Activated CD8-positive, alpha-beta memory T cell treated with anti-CD3 and anti-CD28 coated beads for 24 hours (primary cell): ENCODE measurements at places on chromosomes 1 and 21.

DNA sequence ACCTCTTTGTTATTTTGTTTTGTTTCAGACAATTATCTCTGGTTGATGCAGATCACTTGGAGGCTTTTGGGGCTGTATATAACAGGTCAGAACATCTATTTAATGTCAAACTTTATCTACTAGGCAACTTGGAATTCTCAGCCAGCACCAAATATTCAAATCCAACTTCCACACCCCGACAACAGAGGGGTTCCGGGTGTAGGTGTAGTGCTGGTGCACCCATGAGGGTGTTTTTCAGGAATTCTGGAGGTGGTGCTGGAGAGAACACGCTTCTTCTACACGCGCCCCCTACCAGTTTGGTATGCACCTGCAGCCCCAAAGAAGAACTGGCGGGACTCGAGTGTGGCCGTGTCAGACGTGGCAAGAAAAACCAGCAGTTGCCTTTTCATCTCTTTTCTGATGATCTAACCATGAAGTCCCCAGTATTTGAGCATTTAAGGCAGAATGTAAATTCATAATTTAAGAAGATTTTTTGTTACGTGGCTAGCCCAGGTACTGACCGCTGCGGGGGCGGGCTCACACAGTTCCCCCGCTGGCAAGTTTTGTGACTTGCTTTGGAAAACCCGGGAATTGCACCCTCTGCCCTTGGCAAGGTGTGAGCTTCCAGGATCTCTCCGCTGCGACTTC is 462 bp upstream of the TLCD4 start:
- peak; percentile 67 for DNase-seq

GRCh38 chr1:161510477-161510876 is 5.2 kb downstream of the FCGR2A start:
- DNase-seq: no peak

GRCh38 chr1:244436336-244437085 is 15.2 kb downstream of the ADSS2 start:
- no peak for DNase-seq

DNA sequence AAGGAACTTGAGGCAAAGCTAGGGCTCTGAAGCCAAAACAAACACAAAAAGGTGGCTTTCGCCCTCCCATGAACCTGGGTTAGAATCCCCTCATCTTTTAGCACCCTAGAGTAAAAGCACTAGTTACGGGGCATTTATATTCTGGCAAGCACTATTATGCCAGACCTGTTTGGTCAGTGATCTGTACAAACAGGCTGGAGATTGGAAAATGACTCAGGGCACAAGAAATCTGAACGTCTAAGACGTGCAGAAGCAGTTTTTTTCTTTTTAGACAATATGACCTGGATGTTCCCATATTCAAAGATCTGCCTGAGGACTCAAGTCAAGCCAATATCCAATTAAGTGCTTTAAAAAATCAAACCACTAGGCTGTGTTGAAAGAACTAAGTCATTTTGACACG is 3.0 kb downstream of the ZNF436 start:
- DNase-seq: no peak

- DNase-seq: no peak
Measured at GRCh38 chr1:246005067-246005466, 502.0 kb downstream of the SMYD3 start.

DNA sequence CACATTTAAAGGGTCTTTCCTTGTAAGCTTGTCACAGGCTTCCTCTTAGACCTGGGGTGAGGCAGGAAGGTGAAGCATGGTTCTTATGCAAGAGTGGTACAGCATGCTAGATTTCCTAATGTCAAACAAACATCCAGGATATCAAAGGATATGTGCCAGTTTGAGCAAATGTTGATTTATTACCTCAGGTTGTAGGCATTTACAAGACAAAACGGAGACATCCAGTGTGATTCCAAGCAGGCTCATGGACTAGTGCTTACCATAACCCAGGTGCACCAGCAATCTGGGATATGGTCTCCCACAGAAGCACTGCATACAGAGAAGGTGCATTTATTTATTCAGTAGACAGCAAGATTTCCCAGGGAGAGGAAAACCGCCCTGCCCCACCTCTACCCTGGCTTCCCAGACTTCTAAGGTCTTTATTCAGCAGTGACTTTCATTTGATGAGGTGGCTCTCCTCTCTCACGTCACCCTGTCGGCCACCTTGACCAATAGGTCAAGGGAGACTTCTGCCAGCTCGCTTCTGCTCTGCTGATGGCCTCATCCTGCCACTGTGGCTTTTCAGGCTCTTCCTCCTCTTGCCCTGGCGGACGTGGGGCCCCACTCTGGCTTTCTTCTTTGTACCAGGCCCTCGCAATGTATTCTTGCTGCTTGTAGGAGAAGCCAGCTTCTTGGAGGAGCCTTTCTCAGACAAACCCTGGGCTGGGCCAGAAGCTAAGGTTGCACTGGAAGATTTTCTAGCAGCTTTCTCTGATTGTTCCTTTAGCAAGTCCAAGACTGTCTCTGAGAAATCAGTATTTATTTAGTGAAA is 25.6 kb downstream of the HHIPL2 start:
- no peak for DNase-seq

DNA sequence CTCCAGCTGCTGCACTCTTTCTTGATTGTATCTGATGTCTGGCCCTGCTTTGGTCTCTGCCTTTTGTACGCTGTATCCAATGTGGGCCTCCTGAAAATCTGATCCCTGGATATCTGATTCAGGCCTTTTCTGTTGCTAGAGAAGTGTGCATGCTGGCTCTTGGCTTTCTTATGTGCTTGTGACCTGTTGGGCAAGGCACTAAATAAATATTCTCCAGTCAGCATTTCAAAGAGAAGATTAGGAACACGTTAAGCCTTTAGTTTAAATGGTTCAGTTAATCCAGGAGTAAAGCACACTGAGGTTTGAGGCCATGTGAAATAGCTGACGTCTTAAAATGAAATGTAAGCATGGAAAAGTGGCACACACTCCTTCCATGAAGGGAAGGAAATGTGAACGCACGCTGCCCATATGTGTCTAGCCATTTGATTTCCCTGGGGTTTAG is 9.3 kb upstream of the F3 start:
- DNase-seq: no peak

DNA sequence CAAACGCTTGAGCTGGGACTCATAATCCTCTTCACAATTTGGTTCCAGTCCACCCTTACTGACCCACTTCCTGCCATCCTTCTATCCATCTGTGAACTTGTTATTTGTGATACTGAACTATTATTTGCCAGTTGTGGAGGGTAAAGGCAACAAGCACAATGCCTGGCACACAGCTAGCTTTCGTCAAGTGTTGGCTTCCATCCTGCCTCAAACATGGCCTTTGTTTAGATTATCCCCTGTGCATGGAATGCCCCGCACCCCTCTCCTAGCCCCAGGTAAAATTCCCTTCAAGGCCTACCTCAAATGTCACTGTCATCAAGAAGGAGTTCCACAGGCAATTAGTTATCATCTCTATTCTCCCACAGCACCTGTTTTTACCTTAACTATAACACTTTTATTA is 11.4 kb upstream of the CDCA8 start:
- DNase-seq: no peak

DNA sequence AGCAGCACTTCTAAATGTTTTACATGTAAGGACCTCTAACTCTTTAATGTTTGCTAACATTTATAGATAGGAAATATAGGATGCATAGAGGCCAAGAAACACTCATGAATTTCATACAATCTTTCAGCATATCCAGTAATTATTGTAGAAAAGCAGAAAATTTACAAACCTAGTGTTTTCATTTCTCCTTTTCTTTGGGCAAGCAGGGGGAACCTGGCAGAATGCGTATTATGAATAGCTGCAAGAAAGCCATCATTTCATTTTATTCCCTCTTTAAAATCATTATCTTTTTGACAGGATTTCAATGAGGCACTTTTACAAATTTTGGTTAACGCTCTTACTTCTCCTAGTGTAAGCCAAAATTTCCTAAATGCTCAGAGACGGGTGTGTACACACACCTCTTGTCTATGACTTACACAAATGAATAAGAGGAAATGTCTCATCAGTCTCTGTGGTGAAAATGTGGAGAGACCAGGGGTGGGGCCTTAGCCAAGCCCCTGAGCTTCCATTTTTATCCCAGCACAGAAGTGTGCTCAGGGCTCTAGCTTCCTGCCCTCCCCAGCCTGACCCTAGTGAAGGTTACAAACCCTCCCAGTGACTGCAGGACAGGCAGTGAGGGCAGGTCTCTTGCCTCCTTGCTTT is 91.6 kb downstream of the LRRC8C start:
- DNase-seq: peak; percentile 86

- DNase-seq: no peak
Measured at GRCh38 chr1:158016651-158017335, 23.3 kb downstream of the KIRREL1 start.

- DNase-seq: no peak
Measured at GRCh38 chr1:156669794-156670193, 7.4 kb downstream of the NES start.

GRCh38 chr1:160224606-160225005 is 19.4 kb downstream of the PEA15 start:
- no peak for DNase-seq

DNA sequence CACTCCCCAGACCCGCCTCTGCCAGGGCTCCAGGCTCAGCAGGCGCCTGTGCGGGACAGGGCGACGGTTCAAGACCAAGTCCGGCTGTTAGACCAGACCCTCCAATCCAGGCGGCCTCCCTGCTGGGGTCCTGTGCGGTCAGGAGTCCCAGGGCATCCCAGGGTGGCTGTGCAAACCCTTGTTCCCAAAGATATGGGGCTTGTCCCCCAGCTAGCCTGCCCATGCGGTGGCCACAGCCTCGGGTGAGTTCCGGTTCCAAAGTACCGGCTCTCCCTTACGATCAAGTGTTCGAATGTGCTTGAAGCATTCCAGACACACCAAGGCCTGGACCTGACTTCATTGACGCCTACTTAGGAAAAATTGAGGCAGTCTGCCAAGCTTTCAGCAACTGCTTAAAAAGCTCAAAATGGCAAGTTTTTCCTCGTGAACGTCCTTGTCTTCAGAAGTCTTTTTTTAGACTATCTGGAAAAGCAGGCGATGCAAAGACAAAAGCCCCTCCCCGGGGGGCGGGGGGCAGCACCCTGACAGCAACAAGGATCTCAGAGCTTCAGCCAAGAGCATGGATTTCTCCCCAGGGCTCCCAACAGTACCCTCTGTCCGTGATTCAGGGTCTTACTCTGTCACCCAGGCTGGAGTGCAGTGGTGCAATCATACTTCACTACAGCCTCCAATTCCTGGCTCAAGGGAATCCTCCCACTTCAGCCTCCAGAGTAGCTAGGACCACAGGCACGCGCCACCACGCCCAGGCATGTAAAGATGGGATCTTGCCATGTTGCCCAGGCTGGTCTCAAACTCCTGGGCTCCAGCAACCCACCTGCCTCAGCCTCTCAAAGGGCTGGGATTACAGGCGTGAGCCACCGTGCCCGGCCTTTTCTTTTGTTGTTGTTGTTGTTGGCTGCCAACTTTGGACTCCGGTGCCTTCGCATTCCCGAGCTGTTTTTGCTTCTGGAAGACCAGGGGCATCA is 2.3 kb downstream of the FAAP20 start:
- DNase-seq: no peak

GRCh38 chr1:245690156-245690690 is 535.4 kb downstream of the KIF26B start:
- DNase-seq: no peak

GRCh38 chr1:215710036-215710898 is 143.2 kb downstream of the KCTD3 start:
- no peak for DNase-seq

GRCh38 chr1:83882906-83883305 is 116.0 kb downstream of the TTLL7 start:
- DNase-seq: no peak

GRCh38 chr1:109617291-109617801 is 2.1 kb downstream of the GNAT2 start:
- DNase-seq: peak; percentile 59

- no peak for DNase-seq
Measured at GRCh38 chr1:46528297-46528955, 23.0 kb downstream of the KNCN start.

GRCh38 chr21:42656872-42657271 is 3.5 kb downstream of the PDE9A start:
- no peak for DNase-seq

GRCh38 chr1:234433563-234434285 is 45.3 kb downstream of the TARBP1 start:
- DNase-seq: no peak

GRCh38 chr1:4750177-4750576 is 95.8 kb downstream of the AJAP1 start:
- DNase-seq: no peak

DNA sequence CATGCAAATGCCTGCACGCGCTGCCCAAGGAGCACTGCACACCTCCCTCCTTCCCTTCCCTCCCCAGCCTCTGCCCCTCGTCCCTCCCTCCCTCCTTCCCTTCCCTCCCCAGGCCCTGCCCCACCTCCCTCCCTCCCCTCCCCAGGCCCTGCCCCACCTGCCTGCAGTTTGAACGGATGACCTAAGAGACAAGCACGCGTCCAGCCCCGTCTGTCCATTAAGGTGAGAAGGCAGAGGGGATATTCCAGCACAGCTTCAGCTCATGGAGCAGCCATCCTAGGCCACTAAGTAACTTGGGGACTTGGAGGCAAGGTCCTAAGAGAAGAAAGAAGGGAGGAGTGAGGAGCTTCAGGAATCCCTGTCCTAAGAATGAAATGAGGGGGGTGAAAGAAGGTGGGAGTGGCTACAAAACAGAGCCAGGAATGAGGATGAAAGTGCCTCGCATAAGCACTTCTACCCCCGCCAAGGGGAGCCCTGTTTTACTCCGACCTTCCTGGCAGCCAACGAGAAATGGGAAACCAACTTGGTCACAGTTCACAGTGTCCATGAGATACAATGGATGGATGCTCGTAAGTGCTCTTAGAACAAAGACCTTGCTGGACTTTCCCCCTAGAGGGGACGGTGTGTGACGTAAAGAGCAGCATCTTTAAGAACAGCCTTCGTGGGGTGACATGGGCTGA is 21.3 kb upstream of the EFHD2 start:
- DNase-seq: no peak

GRCh38 chr1:203569490-203570318 is 56.9 kb upstream of the ATP2B4 start:
- no peak for DNase-seq

DNA sequence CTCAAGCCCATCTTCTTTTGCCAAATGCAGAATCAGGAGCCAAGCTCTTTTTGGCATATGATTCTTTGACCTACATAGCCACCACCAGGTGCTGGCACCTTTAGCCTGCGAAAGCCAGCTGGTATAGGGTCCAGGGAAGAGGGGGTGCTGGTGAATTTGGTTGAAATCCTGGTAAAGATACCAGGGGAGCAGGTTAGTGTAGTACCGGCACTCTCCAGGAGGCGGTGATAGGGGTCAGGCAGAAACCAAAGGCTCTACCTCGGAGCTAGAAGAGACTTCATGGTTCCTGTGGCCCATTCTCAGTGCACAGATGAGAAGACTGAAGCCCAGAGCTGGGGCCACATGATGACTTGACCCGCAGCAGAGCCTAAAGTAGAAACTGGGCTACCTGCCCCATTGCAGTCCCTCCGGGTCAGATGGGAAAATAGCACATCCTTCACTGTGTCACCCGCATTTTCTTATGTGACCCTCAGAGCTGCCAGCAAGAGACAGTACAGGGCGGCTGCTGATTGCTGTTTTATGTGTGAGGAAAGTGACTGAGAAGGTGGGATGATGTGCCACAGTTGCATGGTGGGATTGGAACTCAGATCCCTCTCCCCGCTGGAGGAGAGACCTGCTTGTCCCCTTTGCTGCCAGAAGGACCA is 36.0 kb upstream of the IL19 start:
- DNase-seq: peak; percentile 92

- peak; percentile 32 for DNase-seq
Measured at GRCh38 chr1:30194741-30195423, 528.5 kb downstream of the MATN1 start.
